ENCODE measurements at places on chromosomes 12 and 14.

- DNase-seq, result no peak
- H3K27ac ChIP-seq, result no peak overlapping the region
- H3K36me3 ChIP-seq, result no peaks in the 10 kb centered on the region
Observed at GRCh38 chr12:543114-543451, 83.3 kb downstream of the B4GALNT3 start.

GRCh38 chr12:11725686-11726085 is 76.2 kb downstream of the ETV6 start:
- H3K4me3 ChIP-seq, result no peak overlapping the region
- H3K36me3 ChIP-seq, result peaks cover 20% of the 10 kb centered on the region
- peaks cover 55% of the 10 kb centered on the region for H3K4me1 ChIP-seq
- no peak for DNase-seq
- H3K27ac ChIP-seq, result peak overlapping the region; percentile 22

GRCh38 chr14:104503691-104504090 is 75.9 kb upstream of the C14orf180 start:
- no peaks in the 10 kb centered on the region for H3K4me1 ChIP-seq
- H3K27ac ChIP-seq, result no peak overlapping the region
- peaks cover 5% of the 10 kb centered on the region for H3K27me3 ChIP-seq

- H3K36me3 ChIP-seq, result peaks cover 15% of the 10 kb centered on the region
- H3K4me1 ChIP-seq, result peaks cover 21% of the 10 kb centered on the region
- DNase-seq, result no peak
Observed at GRCh38 chr12:828726-829395, 76.5 kb downstream of the WNK1 start.

DNA sequence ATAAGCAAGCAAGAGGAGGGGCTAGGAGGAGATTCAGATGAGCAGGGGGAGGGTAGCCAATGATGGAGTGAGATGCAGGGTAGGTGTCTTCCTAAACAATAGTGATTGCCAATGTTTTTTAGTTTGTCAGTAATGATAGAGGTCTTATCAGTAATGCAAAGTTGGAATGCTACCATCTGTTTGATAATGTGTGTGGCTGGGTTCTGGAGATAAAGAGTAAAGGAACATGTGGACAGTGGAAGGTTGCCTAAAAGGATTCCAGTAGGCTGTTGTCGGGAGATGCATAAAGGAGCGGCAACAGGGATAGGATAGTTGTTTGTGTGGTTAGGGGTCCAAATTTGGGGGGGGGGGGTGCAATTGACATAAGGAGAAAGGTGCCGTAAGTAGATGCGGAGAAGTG is 52.5 kb downstream of the TESPA1 start:
- no peak for DNase-seq
- H3K4me1 ChIP-seq, result peaks cover 56% of the 10 kb centered on the region
- no peak overlapping the region for H3K27ac ChIP-seq
- peaks cover 13% of the 10 kb centered on the region for H3K36me3 ChIP-seq

GRCh38 chr14:68137704-68138619 is 318.4 kb downstream of the RAD51B start:
- peak overlapping the region; percentile 70 for H3K4me3 ChIP-seq
- H3K4me1 ChIP-seq, result peaks cover 77% of the 10 kb centered on the region
- peak overlapping the region; percentile 94 for H3K27ac ChIP-seq

DNA sequence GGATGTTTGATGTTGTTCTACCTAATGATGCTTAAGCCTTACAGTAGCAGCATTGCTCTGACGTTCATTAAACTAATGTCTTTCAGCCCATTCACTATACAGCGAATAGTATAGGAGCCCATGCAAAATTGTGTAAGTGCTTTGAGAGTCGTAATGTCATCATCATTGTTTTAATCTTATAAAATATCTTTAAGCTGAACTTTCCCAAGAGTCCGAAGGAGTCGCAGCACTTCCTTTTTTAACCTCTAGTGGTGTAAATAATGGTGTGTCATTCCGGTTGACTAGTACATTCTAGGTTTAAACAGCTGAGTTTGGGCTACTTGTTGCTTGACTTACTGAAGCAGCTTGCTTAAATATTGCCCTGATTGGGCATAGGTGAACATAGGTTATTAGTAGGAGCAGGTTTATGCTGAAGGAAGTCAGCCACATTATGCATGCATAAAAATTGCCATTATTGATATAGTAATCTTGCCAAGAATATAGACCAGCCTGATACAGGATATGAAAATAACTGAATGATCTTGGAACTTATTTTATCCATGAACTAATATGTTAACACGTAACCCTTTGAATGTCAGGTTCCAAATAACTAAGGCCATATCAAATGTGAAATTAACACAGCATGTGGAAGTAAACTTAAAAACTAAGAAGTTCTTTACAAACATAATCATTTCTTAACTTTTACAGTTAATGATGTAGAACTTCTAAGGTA is 2.6 kb downstream of the WNK1 start:
- H3K36me3 ChIP-seq, result peaks cover 32% of the 10 kb centered on the region
- DNase-seq, result peak; percentile 80
- H3K4me1 ChIP-seq, result peaks cover 35% of the 10 kb centered on the region
- peaks cover 2% of the 10 kb centered on the region for H3K27me3 ChIP-seq

Measured in HFFc6 (cell line).